ENCODE measurements at places on chromosomes 5 and 9.

- no peak for DNase-seq
Measured at GRCh38 chr9:28668158-28668557, 1094.9 kb upstream of the C9orf72 start.

- no peak for DNase-seq
Measured at GRCh38 chr5:32961059-32961415, 249.9 kb downstream of the NPR3 start.

GRCh38 chr5:124729720-124730359 lies 16.6 kb downstream of the ZNF608 start:
- DNase-seq: no peak

- DNase-seq: no peak
Measured at GRCh38 chr9:717722-718121, 123.8 kb upstream of the DMRT1 start.

DNA sequence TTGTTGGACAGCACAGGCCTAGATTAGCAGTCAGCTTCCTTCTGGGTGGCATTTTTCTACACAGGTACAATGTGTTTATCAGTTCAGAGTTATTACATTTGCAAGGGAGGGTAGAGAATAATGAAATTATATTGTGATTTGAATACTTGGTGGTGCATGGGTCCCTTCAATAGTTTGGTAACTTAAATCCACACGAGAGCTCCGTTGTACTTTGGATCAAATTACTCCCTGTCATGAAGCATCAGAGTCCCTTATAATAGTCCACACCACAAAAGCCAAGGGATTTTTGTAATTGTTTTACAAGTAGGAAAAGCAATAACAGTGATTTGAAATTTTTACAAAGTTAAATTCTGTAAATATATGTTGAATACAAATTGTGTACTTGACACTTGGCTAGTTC lies 552.4 kb downstream of the PDE4D start:
- no peak for DNase-seq

All from activated naive CD8-positive, alpha-beta T cell treated with anti-CD3 and anti-CD28 coated beads, Interleukin-2, amount 50 U/mL, for 16 hours (primary cell).